RPMI7951 (cell line): ENCODE measurements at places on chromosomes 1 and 21. TPM values are rescaled to one million over a fixed set of nuclear protein-coding genes. Genes with fewer than 3 reads are reported as not detected.

DNA sequence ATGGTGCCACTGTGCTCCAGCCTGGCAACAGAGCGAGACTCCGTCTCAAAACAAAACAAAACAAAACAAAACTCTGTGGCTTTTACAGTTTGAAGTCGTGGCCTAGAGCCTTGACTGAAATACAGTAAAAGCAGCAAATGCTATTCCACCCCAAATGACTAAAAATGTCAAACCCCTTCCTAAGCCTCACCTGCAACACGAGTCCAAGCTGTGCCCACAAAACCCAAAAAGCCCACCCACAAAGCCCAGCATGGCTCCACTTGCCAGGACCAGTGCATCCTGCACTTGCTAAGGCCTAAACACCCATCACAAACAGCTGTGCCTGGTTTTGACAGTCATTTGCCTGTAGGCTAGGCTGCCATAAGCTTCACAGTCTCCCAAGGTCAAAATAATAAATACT lies 21.3 kb downstream of the VAV3 start:
- DNase-seq, result no peak

CRYAA gene
- not detected in 2 replicates for total RNA-seq

PTPRC gene
- 0.12 and 0.98 TPM in 2 replicates for total RNA-seq

DNA sequence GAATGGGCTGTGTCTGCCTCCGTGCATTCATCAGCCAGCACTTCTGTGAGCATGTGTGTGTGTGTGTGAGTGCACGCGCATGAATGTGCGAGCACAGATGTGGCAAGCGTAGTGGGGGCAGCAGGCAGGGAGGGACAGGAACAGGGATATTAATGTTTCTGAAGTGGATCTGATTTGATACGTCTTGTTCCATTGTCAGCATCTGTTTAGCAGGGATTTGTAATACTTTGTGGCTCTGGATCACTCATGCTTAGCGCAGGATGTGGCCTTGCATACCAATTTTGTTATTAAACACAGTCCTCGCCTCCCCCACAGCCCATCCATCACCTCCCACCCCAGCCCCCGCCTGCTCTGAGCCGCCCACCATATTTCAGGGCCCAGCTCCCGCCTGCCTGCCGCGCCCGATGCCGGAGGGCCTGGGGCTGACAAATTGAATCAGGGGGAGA lies 52.4 kb downstream of the TMEM53 start:
- no peak for DNase-seq

KRTAP7-1 gene
- total RNA-seq, result not detected in 2 replicates

CLIC6 gene
- not detected in 2 replicates for total RNA-seq

GPR89A gene
- 20.9 and 23.4 TPM in 2 replicates for total RNA-seq

DNA sequence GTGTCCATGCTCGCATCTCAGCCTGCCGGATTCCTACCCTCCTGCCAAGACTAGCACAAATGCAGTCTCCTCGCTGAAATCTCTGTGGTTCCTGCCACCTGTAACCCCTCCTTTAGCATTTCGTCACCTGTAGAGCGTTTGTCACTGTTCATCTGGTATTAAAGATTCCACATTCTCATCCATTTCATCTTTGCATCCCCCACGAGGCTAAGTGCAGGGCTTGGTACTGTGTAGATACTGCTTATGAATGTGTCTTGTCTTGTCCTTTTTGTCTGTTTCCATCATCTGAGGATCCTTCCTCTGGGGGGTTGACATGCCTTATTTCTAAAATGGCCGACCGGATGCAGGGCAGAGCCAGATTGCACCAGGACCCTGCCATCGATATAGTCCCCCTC lies 53.7 kb upstream of the DNAJC6 start:
- DNase-seq, result no peak

DNA sequence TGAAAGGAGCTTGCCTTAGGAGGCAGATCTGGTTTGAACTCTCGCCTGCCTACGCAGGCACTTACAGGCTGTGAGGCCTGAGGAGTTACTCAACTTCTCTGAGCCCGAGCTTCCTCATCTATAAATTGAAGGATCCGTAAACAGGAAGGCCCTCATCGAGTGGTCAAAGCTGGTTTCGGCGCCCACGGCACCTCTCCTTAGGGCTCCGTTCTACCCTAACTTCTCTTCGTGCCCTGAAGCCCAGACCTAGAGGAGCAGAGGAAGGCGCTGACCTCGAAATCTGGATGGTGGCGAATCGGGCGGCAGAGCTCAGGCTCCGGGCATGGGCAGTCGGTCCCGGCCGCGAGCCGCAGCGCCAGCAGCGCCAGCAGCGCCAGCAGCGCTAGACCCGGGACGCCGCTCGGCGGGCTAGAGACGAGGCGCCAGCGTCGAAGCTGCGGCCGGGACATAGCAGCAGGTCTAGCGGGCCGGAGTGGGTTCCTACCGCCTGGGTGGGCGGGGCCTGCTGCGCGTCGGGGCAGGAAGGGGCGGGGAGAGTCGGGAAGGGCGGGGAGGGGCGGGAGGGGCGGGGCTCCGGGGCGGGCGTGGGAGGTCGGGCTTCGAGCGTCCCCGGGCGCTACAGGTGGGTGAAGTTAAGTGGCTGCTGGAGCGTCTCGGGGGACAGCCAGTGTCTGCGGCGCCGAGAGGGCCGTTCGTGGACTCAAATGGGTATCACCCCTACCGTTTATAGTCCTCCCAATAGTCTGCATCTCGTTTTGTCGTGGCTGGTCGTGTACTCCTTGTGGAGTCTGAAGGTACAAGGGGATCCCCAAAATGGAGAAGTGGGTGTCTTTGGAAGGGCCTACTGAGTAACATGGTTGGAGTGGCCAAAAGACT lies at the start of gene CTBS:
CTBS (minus strand) TSS at position 474 of the 876 bp plus-strand sequence; CDS start at position 449, 25 bp downstream.
- DNase-seq, result peak; percentile 86

NPL gene
- 1.9 and 2.6 TPM in 2 replicates for total RNA-seq

GRCh38 chr1:232225336-232226131 lies 404.4 kb downstream of the SIPA1L2 start:
- no peak for DNase-seq

GRCh38 chr1:43277116-43277876 lies 7.5 kb downstream of the TMEM125 start:
- DNase-seq, result no peak

GRCh38 chr1:36594023-36594422 lies 111.3 kb upstream of the CSF3R start:
- DNase-seq, result no peak

- DNase-seq, result no peak
Observed at GRCh38 chr1:189708674-189709073, 769.0 kb downstream of the BRINP3 start.

GRCh38 chr21:30605968-30606367 lies 5.1 kb downstream of the KRTAP22-1 start:
- no peak for DNase-seq

GRCh38 chr1:30850607-30851006 lies 58.0 kb downstream of the SDC3 start:
- DNase-seq, result no peak

- DNase-seq, result peak; percentile 9
Observed at GRCh38 chr21:43712268-43712942, 6.5 kb upstream of the PDXK start.

KRTAP24-1 gene
- not detected in 2 replicates for total RNA-seq

DNA sequence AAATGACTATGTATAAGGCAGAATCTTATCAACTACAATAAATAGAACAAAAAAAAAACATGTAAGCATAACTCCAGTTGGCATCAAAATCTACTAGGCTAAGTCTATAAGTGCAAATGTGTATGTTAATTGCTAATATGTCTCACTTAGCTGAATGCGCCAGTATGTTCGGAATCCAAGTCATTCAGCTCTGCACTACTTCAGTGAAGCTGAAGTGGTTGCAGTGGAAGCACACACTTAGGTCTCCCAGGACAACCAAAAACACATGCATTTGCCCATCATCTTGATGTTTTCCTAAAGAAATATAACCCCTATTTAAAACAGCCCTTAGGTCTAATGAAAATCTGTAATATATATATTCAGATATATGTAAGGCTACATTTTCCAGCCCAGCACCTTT lies 41.0 kb upstream of the RGS2 start:
- no peak for DNase-seq
